DMS53 (cell line): ENCODE measurements at places on chromosomes 6 and 20.

- no peak for DNase-seq
Observed at GRCh38 chr6:15555101-15556038, 107.5 kb downstream of the DTNBP1 start.

DNA sequence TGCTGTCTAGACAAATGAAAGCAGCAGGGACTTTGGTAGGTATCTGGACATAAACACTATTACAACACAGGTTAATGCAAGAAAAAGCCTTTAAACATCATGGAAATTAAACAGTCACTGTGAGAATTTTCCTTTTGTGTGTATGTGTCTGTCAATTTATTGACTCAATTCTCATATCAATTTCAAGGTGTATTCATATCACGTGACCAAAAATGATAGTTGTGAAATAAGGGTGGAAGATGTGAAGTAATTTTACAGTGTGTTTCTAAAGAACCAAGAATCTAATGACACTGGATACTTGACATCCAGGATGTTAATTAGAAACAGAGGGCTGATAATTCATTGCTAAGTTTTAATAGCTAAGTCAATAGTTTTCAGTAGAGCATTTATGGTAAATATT, 244.0 kb downstream of the TMEM242 start:
- no peak for DNase-seq

DNA sequence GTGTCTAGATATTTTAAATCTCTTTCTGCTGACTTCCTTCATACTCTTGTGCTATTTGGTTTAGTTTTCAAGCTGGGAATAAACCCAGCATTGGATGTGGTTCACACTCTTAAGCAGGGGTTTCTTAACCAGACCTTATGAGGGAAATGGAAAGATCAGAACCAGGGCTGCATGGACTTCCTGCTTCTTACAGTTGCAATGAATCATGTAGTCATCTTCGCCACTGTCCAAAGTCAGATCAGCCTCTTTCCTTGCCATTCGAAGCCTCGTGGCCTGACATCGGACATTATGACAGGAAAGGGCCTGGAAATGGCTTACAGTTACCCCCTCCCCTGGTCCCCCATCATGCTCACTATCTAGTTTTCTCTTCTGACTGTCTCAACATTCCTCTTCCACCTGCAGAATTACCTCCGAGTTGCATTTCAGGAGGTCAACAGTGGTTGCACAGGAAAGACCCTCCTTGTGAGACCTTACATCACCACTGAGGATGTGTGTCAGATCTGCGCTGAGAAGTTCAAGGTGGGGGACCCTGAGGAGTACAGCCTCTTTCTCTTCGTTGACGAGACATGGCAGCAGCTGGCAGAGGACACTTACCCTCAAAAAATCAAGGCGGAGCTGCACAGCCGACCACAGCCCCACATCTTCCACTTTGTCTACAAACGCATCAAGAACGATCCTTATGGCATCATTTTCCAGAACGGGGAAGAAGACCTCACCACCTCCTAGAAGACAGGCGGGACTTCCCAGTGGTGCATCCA, 16.8 kb upstream of the NAA20 start:
- DNase-seq = no peak

- DNase-seq = no peak
Observed at GRCh38 chr6:140572129-140572528, 1197.7 kb upstream of the CITED2 start.
